SW 1271 (cell line): ENCODE measurements at places on chromosomes 7 and 10.

DNA sequence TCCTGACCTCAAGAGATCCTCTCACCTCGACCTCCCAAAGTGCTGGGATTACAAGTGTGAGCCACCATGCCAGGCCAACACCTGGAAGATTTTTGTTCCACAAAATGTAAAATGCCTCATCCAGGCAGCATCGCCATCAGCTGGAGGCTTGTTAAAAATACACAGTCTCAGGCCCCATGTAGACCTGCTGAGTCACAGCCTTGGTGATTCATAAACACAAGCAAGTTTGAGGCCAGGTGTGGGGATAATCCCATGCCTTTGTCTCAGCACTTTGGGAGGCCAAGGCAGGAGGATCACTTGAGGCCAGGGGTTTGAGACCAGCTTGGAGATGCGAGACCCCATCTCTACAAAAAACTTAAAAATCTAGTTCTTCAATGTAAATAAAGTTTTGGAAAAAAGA lies 49.1 kb upstream of the FOXK1 start:
- DNase-seq: peak; percentile 64

DNA sequence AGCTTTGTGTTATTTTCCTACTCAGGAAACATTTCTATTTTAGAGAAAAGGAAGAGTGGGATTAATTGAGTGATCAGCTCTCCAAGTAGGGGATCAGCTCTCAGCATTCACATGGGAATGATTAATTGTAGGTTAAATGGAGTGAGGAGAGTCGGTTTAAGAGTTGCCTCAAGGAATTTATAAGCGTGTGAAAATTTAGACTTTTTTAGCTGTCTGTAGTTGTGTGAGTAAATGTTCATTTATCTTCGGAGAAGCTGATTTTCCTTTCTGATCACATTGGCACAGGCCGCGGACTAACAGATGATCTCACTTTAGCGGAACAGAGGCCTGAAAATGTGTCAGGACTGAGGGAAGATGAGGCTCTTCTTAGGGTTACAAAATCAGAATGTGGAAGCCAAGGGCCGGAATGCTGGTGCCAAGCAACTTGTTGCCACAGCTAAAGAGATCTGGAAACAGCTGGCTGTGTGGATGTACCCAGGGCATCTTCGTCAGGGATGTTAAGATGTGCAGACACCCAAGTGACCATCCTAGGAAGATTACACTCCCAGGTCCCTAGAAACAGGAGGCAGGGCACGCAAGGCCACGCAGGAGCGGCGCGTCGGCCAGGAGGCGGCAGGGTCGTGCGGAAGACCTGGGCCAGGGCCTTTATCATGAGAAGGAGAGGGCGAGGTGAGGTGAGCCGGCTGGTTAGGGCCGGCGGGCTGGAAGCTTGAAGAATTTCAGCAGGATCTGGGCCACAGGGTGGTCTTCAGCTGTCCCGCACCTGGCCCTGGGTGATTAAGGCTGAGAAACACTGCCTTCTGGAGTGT lies 35.1 kb upstream of the TTYH3 start:
- no peak for DNase-seq

DNA sequence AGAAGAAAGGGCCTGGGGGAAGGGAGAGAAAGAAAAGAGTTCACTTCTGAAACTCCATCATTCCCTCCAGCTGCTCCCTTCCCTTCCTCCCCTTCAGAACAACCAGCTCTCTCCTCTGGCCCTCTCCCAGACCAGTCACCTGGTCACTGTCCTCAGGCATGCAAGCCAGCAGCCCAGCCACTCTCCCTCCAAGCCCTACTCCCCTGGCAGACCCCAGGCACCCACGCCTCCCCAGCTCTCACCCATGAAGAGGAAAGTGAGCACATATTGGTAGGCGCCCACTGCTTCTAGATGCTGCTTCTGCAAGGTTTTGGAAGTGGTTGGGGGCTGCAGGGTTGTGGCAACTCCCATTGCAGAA lies 353 bp downstream of the MOGAT3 start:
- DNase-seq: no peak

- no peak for DNase-seq
Observed at GRCh38 chr10:104349623-104350126, 4.0 kb upstream of the CFAP58 start.

DNA sequence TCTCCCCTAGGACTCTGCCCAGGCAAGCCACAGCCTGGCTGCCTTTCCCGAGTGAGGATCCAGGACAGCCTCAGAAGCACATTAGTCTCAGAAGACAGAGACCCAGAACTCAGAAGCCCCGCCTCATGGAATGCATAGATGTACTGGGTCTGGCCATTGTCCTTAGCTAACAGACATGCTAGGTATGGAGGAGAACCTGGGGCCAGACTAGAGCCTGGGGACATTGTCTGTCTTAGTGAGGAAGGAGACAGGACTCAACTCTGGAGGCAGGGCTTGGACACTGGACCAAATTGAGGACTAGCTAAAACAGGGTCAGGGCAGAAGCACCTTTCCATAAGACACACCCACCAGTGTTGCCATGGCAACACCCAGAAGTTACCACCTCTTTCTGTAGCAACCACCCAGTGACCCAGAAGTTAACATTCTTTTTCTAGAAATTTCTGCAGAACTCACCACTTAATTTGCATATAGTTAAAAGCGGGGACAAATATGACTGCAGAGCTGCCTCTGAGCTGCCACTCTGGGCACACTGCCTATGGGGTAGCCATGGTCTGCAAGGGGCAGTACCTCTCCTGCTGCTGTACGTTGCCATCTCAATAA lies 27.5 kb downstream of the TLX1 start:
- DNase-seq: no peak

DNA sequence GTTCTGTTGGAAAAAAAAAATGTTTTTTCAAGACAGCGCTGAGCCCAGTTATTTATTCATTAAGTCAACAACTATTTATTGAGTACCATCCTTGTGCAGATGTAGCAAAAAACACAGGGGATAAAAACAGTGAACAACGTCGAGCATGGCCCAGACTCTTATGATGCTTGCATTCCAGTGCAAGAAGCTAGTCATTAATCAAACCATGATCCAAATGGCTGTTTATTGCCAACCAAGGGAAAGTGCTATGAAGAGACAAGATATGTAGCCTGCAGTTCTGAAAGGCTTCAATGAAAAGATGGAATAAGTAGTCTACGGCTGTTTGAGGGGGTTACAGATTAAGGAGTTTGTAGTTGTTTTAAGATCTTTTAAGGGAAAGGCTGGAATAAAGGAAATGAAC lies 262.3 kb downstream of the NEBL start:
- no peak for DNase-seq
